ENCODE measurements at places on chromosomes 5 and 9.

- no peak for DNase-seq
These were observed 221.8 kb downstream of the FAM114A2 start for GRCh38 chr5:153816870-153817269.

DNA sequence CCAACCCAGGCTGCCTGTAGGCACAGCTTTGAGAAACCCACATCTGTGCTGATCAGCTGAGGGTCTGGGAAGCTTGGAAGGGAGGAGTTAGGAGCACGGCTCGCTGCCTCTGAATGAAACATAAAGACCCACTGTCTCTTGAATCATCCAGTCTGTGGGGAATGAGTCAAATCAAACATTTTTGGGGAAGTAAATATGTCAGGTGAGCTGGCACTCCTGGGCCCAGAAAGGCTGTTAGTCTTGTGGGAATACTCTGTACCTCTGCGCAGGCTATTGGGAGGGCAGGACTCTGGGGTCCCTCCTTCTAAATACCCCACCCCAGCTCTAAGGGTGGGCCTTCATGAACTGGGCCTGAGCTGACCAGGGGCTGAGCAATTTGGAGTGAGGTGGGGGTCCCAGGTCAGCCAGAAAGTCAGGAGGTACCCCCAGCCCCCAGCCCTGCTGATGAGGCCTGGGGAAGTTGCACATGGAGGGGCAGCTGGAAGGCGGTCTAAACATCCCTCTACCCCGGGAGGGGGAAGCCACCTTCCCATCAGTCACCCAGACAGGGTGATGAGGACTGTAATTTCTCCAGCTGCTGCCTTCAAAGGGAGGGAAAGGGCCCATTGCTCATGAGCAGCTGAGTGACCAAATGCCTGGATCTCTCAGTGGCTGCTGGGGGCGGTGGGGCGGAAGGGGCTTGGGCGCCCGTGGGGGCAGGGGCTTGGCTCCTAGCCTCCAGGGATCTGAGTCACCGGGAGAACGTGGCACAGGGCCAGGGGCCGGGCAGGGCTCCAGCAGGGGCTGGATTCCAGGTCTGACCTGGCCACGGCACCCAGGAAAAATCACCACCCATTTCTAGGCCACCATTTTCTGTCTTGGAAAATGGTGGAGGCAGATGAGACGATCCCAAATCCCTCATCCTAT, 10.8 kb downstream of the FIBCD1 start:
- no peak for DNase-seq

GRCh38 chr5:33398501-33398900, 42.3 kb upstream of the TARS1 start:
- no peak for DNase-seq

GRCh38 chr5:176466245-176466871, 18.2 kb downstream of the FAF2 start:
- no peak for DNase-seq

- no peak for DNase-seq
These were observed 46.5 kb upstream of the GFPT2 start for GRCh38 chr5:180399401-180400215.

DNA sequence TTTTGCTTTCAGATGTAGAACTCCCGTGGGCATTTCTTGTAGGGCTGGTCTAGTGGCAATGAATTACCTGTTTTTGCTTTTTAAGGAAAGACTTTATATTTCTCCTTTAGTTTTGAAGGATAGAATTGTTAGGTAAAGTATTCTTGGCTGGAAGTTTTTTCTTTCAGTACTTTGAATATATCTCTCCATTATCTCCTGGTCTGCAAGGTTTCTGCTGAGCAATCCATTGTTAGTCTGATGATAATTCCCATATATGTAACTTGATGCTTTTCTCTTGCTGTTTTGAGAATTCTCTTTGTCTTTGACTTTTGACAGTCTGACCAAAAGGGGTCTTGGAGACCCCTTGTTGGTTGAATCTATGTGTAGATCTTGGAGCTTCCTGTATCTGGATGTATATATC, 198.1 kb downstream of the TMEM167A start:
- no peak for DNase-seq

DNA sequence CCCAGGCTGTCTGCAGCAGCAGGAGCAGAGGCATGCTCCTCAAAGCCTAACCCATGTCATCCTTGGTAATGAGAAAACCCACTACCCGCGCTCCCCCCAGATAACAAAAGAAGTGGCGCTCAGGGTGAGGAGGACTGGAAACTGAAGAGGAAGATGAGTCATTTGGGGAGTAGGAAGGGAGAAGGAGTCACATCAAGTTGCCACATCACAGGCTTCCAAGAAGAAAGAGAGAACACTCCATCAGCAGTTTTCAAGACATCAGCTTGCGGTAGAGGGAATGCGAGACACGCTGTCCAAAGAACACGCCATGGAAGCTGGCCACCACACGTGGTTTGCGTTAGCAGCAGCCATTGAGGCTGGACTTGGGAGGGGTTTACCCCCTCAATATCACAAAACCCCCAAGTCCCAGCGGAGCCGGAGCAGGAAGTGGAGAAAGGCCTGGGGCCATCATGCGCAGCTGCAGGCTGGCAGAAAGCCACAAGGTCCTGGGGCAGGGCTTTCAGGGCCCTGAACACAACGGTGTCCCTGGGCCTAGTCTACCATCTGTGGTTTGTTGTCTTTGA, 41.5 kb downstream of the SH3PXD2B start:
- DNase-seq = no peak

DNA sequence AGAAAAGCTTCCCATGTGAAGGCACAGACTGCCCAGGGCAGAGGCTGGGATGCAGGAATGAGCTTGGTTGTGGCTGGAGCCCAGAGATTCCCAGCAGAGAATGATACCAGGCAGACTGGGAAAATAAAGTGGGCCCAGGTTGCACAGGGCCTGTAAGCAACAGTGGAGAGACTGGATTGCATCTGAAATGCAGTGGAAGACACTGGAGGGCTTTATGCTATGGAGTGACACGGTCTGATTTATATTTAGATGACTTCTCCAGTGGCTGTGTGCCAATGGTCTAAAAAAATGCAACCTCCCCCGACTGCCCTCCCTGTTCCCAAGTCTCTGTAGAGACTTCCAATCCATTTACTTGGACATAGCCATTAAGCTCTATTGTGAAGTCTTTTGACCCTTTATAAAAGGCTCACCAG, 951.1 kb upstream of the DMAC1 start:
- no peak for DNase-seq

- DNase-seq = no peak
These were observed 260.1 kb downstream of the EBF1 start for GRCh38 chr5:158839638-158840037.

DNA sequence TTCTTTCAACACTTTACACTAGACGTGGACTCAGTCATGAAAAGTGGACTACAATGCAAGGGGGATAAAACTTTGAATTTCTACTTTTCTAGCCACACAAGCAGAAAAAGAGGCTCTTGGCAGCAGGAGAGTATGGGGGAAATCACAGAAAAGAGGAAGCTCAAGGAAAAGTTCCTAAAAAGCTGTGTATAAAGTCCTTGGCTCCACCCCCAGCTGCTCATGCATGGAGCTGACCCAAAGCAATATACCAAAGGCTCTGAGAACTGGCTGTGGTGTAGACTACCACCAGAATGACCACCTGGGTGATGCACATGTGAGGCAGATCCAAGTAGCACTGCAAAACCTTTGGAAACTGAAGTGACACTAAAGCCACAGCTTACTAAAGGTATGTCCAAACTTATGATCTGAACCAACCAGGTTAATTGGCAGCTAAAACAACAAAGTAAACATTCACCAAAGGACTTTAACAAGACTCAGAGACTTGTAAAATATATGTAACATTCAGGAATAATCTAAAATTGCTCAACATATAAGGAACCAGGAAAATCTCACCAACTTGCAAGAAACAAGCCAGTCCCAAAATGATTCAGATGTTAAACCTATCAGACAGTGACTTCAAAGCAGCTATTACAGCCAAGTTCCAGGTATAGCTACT, 55.5 kb upstream of the RASGRF2 start:
- DNase-seq = no peak

GRCh38 chr5:133222979-133223378, 171.2 kb downstream of the HSPA4 start:
- DNase-seq = no peak

DNA sequence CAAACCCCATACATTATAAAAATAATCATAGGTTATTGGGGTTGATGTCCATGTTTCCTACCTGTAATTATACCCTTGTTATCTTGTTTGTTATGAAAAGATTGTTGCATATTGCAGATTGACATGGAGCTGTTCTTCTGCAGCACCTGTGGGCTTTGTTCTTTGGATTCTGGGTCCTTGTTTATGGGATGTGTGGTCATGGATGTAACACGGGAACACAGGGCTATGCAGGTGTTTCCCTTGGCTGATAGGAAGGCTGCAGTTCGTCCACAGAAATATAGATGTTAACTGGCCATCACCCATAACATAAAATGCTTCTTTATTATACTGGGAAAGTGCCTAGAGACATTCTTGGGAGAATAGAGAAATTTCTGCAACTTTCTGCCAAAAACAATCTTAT, 77.9 kb downstream of the FBXL7 start:
- no peak for DNase-seq

DNA sequence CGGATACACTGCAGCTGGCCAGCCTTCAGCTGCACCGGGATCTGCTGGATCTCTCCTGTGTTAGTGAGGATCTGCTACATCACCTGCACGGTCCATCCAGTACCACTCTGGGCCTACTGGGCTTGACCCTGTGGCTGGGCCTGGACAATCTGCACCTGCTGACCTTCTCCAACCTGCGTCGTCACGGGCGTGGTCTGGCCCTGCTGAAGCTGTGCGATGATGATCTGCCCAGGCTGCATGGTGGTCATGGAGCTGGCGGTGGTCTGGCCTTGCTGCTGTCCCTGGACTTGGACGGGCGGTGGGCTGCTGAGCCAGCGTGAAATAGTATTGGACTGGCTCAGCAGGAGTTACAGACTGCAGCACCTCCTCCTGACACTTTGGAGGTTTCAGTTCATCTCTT, 137.1 kb upstream of the GAS1 start:
- no peak for DNase-seq
